ENCODE measurements at places on chromosomes 13 and 19.

DNA sequence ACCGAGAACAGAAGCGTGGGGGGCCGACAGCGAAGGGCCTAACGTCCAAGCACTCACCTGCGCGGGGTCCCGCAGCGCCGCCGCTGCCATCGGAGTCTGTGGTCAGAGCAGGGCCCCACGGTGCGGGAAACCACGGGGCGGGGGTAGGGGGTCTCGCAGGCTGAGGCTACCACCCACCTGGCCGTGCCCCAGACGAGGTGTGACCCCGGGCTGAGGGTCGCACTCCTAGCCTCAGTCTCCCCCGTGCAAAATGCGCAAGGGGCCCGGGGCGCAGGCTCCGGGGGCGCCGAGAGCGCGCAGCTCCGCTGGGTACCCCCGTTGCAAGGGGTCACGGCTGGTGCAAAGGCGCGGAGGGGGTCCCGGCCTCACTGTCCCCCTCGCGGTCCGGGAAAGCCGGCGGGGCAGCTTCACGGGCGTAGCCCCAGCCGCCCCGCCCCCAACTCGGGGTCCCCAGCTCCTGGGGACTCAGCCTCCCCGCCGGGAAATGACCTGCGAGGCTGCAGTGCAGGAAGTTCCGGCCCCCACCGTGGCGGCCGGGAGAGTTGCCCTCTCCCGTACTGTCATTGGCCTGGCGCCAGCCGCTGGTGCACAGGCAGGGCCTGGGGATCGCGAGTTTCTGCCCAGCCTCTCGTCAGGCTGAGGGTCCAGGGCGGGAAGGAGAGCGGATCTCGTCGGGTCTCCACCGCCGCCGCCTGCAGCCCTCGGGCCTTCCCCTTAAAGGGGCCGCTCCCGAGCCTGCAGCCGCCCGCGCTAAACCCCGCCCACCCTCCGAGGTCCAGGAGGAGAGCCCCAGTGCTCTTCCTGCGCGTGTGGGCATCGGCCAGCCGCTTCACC, at the start of gene ZNF792:
Gene ZNF792 (minus strand): TSS at position 657 of the 834 bp plus-strand sequence. CDS start 567 bp downstream, at position 90.
- DNase-seq, result peak; percentile 42

GRCh38 chr13:92573467-92574057, 653.0 kb upstream of the GPC6 start:
- peak; percentile 22 for DNase-seq

DNA sequence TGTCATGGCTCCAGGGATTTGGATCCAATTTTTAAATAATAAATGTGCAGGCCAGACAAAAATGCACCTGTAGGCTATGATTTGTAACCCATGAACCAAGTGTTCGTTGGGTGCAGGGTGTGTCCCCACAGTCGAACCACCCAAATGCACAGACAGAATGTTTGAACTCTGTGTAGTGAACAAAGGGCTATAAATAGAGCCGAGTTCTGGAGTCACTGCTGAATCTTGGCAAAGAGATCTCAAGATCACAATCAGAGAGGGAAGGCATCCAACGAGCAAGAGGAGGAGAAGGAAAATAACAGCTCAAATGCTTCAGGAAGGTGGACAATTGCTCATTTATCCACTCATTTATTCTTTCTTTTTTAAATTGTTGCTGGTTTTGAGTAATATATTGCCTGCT, 547.9 kb downstream of the FGF9 start:
- no peak for DNase-seq

- peak; percentile 82 for DNase-seq
Observed at GRCh38 chr13:41465241-41465847, 8.0 kb downstream of the RGCC start.

DNA sequence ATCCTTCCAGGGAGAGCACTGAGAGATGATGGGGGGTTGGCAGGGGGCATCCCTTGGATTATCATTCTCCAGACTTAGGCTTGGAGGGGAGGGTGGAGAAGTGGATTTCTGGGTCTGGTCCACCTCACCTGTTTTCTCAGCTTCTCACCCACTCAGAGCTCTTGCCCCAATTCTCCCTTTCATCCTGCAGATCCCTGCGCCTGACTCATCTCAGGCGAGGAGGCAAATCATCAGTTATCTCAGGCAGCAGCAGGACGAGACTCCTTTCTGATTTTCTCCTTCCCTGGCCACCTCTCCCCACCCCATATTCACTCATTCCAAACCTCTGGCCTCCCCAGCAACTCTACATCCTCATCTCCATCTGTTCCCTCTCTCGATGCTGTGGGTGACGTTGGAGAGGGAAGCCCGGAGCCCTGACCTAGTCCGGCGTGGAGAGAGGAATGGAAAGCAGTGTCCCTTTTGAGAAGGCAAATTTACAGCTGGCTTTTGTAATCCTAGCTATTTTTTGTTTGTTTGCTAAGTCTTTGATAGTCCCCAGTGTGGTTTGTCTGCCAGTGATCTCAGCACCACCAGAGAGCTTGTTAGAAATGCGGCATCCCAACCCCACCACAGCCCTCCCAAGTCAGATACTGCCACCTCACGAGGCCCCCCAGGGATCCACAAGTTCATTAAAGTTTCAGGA, 24.0 kb upstream of the TPT1 start:
- DNase-seq, result no peak

- DNase-seq, result peak; percentile 22
Observed at GRCh38 chr19:48815870-48816501, 5.2 kb upstream of the BCAT2 start.

DNA sequence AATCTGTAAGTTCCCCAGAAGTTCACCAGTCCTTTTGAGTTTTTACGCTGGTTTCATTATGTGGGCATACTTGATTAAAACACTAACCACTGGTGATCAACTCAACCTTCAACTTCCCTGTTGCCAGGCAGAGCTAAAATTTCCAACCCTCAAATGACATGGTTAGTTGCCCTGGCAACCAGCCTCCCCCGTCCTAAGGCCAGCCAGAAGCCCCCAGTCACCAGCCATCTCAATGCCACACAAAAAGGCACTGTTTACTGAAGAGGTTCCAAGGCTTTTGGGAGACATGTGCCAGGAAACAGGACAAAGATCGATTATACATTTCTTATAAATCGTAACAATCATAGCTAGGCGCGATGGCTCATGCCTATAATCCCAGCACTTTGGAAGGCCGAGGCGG, 1.6 kb downstream of the ZNF649 start:
- no peak for DNase-seq

DNA sequence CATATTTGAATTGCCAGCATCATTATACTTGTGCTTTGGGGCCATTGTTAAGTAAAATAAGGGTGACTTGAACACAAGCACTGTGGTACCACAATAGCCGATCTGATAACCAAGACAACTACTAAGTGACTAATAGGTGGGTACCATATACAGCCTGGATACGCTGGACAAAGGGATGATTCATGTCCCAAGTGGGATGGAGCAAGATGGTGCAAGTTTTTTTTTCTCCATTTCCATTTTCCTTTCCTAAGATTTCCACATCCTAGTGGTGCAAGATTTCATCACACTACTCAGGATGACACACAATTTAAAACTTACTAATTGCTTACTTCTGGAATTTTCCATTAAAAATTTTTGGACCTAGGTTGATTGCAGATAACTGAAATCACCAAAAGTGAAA, 15.1 kb downstream of the BRCA2 start:
- peak; percentile 79 for DNase-seq
